Stimulated activated CD8-positive, alpha-beta memory T cell treated with anti-CD3 and anti-CD28 coated beads, Interleukin-7, amount 100 ng/mL, for 48 hours (primary cell): ENCODE measurements at places on chromosomes 2 and 18.

- DNase-seq: no peak
Observed at GRCh38 chr18:32280911-32281310, 91.1 kb downstream of the MEP1B start.

GRCh38 chr2:136045835-136046570 lies 60.6 kb upstream of the DARS1 start:
- DNase-seq: no peak

- DNase-seq: no peak
Observed at GRCh38 chr2:150156876-150157275, 330.6 kb downstream of the RND3 start.

- DNase-seq: no peak
Observed at GRCh38 chr2:44498551-44498950, 136.8 kb downstream of the CAMKMT start.

- DNase-seq: no peak
Observed at GRCh38 chr2:3536682-3537632, 17.6 kb upstream of the ADI1 start.

GRCh38 chr2:47344890-47345589 lies 57.9 kb upstream of the MSH2 start:
- DNase-seq: no peak

- DNase-seq: no peak
Observed at GRCh38 chr2:42516418-42516901, 22.7 kb upstream of the KCNG3 start.

DNA sequence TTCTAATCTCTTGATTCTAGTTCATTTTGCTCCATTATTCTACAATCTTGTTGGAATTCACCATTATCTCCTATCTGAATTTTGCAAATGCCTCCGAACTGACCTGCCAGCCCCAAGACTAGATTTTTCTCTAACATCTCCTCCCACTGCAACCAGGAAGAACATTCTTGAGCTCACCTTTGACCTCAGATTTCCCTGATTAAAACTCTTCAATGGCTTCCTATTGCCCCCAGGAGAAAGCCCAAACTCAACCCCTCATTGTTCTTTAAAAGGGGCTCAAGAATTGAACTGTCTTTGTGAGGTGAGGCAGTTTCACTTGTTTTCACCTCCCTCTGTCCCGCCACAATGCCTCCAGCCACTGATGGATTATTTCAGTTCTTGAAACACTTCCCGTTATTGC lies 784.6 kb upstream of the ZEB2 start:
- no peak for DNase-seq

GRCh38 chr2:31337860-31338259 lies 76.7 kb downstream of the XDH start:
- DNase-seq: no peak
